ENCODE measurements at places on chromosomes 2 and 18.

- peak; percentile 20 for DNase-seq
Observed at GRCh38 chr2:204452464-204453023, 92.7 kb upstream of the PARD3B start.

DNA sequence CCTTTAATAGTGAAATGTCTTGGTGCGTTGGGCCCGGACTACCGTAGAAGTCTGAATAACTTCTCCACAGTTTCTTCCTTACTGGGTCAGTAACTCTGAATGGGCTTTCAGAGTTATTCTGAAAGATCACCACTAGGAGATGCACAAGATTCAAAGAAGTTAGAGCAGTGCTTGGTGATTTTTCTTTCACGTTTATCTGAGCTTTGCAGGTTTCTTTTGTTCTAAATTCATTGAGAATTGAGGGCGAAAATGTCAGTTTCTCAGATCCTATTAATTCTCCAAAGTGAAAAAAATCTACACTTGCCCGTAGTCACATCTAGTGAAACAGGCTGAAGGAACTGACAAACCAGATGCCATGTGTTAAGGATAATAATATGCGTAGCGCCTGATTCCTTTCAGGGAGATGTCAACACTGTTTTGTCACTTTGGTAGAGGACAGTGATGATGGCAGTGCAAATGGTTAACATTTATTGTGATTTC is 70.1 kb downstream of the QPCT start:
- peak; percentile 48 for DNase-seq

GRCh38 chr18:22183698-22184170 is 14.3 kb downstream of the GATA6 start:
- no peak for DNase-seq

DNA sequence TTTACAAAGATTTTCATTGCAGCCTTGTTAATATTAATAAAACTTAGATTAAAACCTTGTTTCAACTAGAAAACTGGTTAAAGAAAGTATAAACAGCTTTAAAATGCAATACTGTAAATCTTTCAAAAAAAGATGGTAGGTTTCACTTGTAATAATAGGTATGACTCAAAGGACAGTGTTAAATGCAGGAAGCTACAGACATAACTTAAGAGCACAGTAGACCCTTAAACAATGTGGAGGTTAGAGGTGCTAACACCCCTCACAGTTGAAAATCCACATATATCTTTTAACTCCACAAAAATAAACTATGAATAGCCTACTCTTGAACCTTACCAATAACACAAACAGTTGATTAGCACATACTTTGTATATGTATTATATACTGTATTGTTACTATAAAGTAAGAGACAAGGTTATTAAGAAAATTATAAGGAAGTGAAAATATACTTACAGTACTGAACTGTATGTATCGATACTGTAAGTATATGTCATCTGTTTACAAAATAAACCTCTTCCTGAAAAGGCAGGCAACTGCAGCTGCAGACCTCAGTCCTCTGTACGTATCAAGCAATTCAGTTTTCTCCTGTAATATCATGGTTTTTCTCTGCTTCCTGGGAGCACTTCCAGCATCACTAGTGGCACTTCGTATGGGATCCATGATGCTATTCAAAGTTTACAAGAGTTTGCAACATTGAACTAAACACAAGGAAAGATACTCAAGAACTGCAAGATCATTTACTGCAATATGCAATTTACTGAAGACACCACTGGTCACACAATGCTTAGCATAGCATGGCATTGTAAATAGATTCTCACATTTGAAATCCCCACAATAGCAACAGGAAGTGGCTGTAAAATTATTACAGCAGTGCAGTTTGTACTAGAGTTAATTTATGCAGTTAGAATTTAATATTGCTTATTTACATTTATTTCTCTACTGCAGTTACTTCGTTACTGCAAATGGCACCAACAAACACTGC is 610.5 kb upstream of the LRRTM4 start:
- no peak for DNase-seq

DNA sequence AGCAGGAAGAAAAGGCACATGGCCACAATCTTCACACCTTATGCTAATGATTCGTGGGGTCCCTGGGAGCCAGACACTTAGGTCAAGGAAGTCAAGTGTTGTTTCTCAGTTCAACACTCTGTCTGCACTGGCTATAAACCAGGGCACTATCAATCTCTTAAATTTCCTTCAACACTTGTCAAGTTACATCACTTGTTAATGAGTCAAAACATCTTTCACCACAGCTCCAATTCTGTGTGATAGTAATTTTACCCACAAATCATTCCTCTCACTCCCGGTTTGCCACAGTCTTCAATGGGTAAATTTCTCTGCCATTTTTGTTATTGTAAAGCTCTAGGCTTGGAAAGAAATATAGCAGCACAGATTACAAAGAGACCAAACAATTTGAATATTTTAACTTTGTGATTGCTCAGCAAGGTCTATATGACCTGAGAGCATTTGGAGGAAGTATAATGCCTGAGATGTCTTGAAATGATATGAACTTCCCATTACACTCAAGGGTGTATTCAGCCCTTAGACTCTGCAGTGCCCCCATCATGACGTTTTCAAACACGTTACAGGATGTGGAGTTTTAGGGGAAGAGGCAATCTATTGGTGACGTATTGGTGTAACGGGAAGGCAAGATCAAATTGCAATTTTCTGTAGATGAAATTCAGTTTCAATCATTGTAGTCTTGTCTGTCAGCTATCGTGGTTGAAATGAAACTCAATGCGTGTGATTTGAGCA is 78.7 kb downstream of the ICOS start:
- DNase-seq: no peak

- DNase-seq: no peak
Observed at GRCh38 chr2:2114707-2115245, 216.3 kb downstream of the MYT1L start.

- DNase-seq: no peak
Observed at GRCh38 chr2:40332191-40332826, 119.6 kb downstream of the SLC8A1 start.

DNA sequence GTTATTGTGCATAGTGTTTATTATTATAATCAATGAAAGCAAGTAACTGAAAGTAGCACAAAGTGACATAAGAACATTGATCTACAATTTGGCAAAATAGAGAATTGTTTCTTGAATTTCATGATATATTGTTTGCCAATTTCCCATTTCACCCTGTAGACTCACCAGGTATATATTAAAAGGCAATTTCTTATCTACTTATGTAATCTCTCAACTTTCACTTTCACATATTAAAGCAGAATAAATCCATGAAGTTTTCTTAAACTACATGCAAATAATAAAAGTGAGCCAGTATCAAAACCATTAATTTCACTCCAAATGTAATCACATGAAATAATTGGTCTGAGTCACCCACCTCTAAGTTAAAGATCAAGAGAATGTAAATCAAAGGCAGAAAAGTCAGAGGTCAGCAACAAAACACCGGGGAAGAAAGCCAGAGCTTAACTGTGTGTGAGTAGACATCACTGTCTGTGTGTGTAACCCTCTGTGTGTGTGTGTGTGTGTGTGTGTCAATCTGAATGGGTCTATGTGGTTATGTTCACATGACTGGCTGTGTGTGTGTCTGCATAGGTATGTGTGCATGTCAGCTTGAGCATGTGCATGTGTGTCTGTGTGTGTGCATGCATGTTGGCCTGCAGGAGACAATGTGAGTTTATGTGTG is 44.1 kb downstream of the ZNF385B start:
- DNase-seq: no peak

DNA sequence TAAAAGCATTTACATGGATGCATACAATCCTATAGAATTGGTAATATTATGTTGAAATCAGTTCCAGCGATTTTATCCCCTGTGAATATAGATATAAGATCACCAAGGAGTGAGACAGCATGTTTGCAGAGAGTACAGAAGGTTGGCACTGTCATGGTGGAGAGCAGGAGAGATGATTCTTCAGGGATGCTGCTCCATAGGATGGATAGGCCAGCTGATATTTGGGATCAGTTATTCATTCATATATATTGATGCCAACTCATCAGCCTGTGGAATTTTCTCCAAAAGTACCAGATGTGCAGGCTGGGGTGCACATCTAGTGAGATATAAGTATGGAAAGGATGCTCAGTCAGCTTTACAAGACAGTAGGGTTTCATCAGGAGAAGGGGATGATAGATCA is 139.9 kb downstream of the IKZF2 start:
- DNase-seq: no peak

DNA sequence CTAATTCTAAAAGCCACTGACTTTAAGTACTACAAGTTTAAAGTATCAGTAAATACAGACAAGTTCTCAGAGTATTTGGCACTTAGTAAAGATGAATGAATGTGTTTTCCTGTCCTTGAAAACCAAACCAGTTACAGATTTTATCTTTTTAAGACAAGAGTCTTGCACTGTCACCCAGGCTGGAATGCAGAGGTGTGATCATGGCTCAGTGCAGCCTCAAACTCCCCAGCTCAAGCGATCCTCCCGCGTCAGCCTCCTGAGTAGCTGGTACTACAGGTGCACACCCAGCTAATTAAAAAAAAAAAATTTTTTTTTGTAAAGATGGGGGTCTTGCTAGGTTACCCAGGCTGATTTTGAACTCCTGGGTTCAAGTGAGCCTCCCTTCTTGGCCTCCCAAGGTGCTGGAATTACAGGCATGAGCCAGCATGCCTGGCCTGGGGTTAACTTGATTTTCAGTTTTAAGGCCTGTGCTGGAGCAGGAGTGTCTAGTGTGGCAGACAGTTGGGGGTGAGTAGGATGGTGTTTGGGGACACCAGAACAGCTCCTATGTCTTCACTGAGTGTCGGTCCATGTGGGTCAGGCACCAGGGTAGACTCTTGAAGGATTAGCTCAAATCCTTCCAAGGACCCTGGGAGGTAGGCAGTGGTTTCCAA is 9.7 kb downstream of the RPS7 start:
- DNase-seq: no peak

GRCh38 chr2:231672617-231673347 is 35.5 kb upstream of the PTMA start:
- peak; percentile 63 for DNase-seq

- DNase-seq: no peak
Observed at GRCh38 chr2:14558335-14558919, 74.1 kb upstream of the LRATD1 start.

DNA sequence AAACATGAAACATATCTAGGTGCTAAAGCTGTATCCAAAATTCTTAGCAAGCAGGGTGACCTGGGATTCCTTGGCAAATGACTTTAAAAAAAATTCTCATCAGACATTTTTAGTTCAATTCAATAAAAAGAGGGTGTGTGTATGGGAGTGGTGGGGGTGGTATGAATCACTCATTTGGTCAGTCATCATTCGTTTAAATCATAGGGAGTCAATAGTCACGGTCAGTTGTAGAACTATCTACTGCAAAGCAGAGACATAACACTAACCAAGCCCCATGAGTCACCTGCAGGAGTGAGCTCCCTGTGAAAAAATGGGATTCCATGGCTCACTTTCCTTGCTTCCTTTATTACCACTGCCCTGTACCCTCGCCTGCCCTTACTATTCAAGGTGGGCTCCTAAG is 380.6 kb upstream of the TCF4 start:
- DNase-seq: no peak

GRCh38 chr2:236309669-236310029 is 45.4 kb upstream of the ASB18 start:
- peak; percentile 35 for DNase-seq

GRCh38 chr18:3029215-3029952 is 16.4 kb upstream of the LPIN2 start:
- no peak for DNase-seq

DNA sequence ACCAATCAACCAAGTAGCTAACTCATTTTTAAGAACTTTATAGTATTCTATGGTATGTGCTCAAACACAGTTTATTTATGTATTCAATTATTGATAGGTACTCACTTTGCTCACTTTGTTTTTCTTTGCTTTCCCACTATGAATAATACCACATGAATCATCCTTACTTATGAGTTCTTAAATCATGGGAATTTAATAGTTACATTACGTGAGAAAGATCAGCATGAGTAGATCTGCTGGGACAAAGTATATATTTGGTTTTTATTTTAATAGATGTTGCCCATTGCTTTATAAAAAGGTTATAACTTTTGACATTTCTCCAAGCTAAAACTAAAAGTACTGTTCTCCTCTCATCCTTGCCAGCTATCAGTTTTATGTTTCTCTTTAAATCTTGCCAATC is 390.7 kb downstream of the LRATD1 start:
- DNase-seq: no peak

- no peak for DNase-seq
Observed at GRCh38 chr2:231533086-231533776, 3.0 kb upstream of the NMUR1 start.

DNA sequence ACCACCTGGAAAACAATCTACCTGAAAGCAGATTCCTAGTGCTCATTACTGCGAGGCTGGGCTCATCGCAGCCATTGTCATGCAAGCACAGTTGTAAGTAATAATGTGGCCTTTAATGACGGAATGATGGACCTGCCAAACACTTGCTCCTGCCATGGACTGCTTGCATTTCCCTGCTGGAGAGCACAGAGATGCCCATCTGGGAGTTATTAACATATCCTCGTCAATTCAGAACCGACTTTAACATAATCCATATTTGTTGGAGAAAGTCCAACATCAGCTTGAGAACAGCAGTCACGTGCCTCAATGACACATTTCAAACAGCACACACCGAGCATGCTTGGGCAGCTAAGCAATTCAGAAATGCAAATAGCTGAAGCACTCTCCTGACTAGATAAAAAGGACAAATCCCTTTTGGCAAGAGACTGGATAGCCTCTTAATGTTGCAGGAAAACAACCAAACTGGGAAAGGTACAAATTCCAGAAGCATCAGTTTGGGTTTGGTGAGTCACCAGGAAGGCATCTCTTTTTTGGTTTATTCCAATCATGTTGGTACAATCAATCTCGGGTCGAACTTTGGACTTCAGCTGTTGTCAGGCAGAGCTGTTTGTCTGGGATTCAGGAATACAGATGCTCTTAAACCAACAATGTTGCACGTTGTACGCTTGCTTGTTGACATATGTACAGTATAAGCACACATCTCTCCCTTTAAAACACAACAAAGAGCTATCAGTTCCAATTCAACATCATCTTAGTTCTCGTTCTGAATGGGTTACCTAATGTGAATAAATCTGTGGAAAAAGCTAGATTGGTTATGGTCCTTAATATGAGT is 395.8 kb downstream of the LNPK start:
- DNase-seq: peak; percentile 38

DNA sequence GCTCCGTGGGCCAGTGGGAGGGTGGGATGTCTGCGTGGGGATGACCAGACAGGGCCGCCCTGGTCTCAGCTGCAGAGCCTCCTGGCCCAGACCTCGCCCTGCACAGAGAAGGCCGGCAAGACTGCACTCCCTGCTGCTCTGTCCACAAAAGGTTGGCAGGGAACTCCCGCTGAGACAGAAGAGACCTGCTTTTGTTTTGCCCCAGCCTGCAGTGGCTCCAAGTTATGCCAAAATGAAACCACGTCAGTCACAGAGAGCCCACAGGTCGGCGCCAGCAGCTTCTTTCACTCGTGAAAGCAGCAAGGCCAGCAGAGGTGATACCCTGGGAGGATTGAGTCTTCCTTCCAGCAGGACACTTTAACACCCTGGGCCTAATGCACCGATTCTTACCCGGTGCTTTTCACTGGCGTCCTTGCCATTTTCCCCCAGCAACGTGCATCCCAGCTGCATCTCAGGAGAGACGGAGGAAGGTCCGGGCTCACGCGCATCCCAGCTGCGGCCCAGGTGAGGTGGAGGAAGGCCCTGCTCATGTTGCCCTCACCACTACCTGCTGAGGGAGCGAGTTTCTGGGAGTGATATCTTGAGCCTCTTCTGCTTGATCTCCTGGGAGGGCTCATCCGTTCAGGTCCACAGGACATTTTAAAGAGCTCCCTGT is 22.1 kb upstream of the CTDP1 start:
- DNase-seq: peak; percentile 35

Data from NCI-H774 (cell line).